T-helper 17 cell (primary cell): ENCODE measurements at places on chromosomes 11 and 22. TPM values are rescaled to one million over a fixed set of nuclear protein-coding genes. Genes with fewer than 3 reads are reported as not detected.

DNA sequence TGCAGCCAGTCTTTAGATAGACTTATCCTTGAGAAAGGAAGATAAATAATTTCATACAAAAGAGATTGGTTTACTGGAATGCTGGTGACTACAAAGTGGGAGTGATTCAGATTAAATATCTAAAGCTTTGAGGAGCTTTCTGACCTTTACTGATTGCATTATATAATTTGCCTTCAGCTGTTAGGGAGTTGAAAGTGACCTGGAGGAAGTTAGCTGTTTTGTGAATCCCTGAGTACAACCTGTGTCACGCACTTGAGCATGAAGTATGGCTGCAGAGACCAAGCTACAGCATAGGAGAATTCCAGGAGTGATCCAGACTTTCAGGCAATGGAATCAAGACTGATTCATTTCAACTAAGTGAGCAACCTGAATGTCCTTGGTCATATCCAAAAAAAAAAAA is 1848.3 kb upstream of the RAG2 start:
- DNase-seq: no peak

Gene OR10A2
- total RNA-seq: not detected

Gene FAM180B
- 0.47 TPM for total RNA-seq

- DNase-seq: no peak
Observed at GRCh38 chr11:65448418-65449105, 26.0 kb downstream of the NEAT1 start.

Gene OR5P2
- total RNA-seq: not detected
